Type B pancreatic cell (in vitro differentiated cells): ENCODE measurements at places on chromosomes 12 and 14.

DNA sequence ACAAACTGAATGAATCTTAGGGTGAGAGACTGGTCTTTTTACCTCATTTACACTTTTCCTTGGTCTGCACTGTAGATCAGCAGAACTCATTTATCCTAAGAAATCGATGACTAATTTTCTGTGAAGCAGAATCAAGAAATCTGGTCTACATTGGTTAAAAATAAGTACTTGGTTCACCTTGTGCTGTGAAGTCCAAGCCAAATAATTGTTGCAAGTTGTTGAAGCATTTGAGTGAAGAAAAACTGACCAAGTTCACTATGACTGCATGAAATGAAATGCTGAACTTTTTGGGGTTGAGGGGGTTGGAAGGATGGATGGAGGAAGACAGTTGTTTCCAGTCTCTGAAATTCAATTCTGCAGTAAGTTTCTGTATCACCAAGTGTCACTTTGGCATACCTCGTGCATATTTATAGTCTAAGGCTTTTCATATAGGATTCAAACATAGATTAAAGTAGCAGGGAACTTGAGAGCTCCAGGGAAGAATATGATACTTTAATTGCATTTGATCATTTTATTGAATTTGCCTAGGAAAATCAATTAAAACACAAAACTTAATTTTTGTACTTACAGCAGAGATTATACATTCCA, 75.0 kb downstream of the FAR2 start:
- no peak for DNase-seq

GRCh38 chr12:7189398-7190267, at the start of gene PEX5:
Gene PEX5 (plus strand): TSS chr12:7189686. CDS start chr12:7190378, 692 bp downstream.
- DNase-seq: peak; percentile 88

GRCh38 chr12:31850268-31850667, 108.9 kb upstream of the RESF1 start:
- no peak for DNase-seq

DNA sequence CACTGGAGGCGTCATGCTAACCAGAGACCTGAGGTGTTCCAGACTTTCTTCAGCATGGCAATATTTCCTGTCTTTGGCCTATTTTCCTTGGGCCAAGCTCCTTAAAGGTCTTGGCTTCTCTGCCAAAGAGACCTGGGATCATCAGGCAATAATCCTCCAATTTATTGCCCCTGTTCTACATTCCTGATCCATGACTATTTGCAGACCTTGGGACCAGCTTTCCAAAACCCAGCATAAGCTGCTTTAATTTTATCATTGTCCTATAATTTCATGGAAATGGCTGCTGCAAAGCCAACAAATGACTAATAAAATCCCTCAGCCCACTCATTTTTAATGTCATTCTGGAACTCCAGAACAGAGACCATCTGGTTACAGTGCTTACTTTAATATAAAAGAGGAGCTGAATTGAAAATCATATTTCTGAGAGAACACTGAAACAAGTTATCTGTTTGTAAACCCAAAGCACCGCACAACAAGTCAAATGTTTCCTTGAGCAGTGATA, 166.9 kb upstream of the BTG1 start:
- no peak for DNase-seq

DNA sequence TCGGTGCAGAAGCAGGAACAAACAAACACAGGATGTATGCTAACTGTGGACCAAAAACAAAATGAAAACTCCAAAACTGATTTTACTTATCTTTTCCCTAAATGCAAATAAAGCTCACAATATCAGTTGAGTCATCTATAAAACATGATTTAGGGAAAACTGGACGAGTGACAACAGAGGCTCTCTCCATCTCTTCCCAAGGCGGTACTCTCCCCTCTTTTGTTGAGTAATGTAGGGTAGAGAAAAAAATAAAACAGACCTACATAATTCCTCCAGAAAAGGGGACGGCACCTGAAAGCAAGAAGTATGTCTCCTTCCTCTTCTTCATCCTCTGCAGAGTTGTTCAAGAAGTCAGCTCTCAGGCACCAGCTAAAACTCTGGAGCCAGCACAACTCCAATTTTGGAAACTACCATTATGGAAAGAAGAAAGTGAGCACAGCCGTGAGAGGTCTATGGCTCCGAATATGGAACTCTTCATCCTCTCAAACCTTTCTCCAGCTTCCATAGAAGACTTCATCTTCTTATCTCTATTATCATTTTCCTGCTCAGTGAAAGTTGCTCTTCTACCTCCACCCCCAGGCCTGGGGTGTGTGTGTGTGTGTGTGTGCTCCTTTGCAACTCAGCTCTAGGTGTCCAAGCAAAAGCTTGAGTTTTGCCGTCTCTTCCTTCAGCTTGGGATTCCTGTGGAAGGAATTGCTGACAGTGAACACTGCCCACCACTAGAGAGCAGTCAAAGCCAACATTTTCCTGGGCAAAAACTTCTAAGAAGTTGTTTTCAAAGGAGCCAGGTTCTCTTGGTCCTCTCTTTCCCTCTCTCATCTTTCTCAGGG, 155.4 kb downstream of the DIO2 start:
- no peak for DNase-seq

DNA sequence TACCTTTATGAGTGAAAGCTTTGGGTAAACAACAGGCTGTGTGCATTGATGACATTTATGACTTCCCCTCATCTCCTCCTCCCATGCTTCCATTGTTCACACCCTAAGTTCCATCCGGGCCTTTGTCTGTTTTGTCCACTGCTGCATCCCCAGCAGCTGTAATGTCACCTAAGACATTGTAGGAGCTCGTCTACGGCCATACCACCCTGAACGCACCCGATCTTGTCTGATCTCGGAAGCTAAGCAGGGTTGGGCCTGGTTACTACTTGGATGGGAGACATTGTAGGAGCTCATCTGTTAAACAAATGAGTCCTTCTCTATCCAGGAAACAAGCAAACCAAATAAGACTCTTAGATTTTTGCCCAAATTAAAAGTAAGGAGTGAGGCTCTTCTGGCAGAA, 40.4 kb upstream of the SYCP3 start:
- no peak for DNase-seq

DNA sequence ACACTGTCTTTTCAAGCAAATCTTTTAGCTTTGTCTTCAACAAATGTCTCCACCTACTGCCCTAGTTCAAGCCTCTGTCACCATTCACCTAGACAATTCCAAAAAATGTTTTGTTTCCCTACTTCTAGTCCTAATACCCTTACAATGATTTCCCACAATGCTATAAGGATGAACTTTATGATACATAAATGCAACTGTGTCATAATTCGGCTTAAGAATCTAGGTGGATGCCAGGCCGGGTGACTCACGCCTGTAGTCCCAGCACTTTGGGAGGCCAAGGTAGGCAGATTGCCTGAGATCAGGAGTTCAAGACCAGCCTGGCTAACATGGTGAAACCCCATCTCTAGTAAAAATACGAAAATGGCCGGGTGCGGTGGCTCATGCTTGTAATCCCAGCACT, 20.7 kb upstream of the CREBL2 start:
- no peak for DNase-seq

DNA sequence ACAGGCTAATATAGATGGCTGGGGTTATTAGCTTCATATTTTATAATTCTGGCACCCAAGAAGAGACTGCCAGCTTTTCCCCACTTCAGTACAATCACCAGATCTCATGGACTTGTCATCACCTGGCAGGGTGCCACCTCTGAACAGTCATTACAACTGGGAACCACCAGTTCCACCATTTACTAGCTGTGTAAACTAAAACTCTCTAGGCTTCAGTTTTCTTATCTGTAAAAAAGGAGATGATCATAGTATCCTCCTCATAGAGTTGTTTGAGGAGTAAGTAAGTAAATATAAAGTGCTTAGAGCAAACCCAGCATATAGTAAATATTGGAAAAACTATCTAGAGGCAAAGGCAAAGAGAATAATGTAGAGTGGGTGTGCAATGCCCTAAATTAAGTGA, 19.3 kb downstream of the CPNE8 start:
- DNase-seq: no peak

DNA sequence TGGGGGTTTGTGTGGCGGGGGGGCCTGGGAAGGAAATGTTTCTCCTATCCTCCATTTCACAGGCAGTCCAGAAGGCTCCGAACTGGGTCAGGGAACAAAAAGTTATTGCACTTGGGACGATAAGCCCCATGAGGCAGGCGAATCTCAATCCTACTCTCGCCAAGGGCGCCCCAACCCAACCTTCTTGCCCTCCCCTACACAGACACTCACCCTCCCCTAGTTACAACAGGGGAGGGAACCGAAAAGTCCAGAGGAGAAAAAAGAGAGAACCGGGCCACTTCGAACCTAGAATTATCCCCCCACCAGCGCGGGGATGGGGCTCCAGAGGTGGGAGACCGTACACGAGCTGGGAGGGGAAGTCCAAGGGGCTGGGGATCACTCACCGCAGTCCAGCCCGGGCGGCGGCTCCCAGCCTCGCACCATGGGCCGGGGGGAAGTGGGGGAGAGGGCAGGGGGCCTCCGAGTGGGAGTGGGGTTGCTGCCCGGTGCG, 357 bp downstream of the HOMEZ start:
- DNase-seq: no peak

- no peak for DNase-seq
Observed at GRCh38 chr14:64649383-64649998, 54.7 kb upstream of the PLEKHG3 start.

GRCh38 chr12:30399859-30400258, 295.8 kb downstream of the IPO8 start:
- DNase-seq: no peak

GRCh38 chr12:7206691-7207090, 17.2 kb downstream of the PEX5 start:
- DNase-seq: no peak

DNA sequence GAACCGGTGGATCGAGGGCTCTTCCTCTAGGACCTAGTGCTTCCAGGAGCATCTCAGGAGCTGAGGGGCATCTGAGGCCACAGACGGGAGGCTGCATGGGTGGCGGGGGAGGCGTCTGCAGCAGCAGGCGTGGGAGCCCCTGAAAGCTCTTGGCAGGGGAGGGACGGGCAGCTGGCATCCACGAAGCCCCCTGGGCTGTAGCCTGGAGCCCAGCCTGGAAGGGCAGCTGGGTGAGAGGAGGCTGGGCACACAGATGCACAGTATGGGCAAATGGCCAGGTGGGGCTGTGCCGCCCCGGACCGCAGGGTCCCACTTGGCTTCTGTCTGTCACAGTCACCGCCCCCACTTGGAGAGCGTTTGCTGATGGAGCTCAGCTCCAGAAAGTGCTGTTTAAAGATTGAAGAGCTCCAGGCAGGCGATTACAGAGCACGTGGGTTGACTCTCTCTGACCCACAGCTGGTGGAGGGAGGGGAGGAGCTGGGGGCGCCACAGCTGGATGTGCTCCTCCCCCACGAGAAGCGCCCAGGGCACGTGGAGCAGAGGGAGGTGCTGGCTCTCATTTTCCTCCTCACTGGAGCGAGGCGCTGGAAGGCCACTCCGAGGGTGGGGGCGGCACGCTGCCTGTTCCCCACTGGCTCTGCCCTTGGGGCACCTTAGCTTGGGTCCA, 155.0 kb upstream of the C14orf180 start:
- DNase-seq: no peak

- DNase-seq: no peak
Observed at GRCh38 chr14:97390096-97390724, 593.0 kb downstream of the VRK1 start.

DNA sequence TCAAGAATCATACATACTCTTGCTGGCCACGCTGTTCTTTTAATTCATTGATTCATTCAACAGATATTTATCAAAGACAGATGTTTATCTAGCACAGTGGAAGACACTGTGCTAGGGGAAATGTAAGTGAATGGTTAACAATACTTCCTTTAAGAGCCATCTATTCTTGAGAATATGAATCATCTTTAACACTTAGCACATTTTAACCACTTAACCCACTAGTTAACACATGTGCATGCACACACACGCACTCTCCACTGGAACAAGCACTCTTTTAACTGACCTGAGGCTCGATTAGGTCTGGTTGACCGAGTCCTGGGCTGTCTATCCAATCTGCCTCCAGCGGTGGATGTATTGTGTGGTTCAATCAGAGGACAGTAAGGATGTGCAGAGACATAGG, 34.6 kb downstream of the LMNTD1 start:
- DNase-seq: no peak

- DNase-seq: no peak
Observed at GRCh38 chr14:48748151-48748675, 838.0 kb downstream of the RPS29 start.
